ENCODE measurements at places on chromosomes 1 and 21.
A peak's percentile ranks its signal among the peaks of the same experiment; 100 is the strongest.

GRCh38 chr1:248714248-248714647 is 11.7 kb upstream of the OR14I1 start:
- DNase-seq, result no peak

GRCh38 chr1:184463680-184464079 is 76.9 kb downstream of the C1orf21 start:
- no peak for DNase-seq

DNA sequence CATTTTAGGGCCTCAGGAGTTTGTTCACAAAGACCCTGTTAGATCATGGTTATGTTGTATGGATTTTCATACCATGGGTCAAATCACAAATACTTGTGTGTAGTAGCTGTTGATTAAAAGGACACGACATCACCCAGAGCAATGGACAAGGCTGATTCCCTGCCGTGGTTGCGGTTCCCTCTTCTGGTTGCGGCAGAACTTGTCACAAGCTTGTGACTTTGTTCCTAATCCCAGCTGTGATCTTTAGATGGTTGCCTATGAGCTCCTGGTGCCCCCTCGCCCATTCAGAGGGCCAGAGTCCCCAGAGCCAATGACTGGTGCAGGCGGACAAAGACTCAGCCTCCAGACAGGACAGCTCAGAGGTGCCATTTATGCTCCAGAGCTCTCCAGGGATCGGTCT is 11.8 kb upstream of the SDHB start:
- DNase-seq, result no peak

DNA sequence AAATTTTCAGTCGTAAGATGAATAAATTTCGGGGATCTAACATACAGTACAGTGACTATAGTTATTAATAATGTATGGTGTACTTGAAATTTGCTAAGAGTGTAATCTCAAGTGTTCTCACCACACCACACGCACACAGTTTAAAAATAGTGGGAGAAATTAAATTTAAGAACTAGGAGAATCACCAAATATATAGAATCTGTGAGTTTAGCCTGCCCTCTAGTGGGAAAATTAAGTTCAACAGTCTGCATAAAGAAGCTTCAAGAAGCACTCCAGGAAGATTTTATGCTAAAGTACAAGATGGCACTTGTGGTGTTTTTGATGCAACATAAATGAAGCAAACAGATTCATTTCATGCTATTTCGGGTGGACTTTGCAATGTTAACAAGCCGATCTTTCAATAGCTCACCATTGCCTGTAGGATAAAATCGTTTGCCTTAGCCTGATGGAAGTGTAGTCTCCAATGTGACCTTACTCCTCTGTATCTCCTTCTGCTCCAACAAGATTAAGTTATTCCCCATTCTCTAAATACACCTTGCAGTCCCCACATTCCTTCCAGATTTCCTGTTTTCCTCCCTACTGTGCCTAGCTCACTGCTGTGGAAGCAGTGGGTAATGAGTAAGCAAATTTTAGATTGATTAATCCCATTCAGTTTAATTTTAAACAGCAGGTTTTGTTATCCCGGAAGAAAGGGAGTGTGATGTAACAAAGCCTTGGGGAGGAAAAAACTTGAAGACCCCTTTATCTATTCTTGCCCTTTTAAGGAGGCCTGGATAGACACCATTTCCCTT is 8.7 kb upstream of the PIK3C2B start:
- DNase-seq, result peak; percentile 65

DNA sequence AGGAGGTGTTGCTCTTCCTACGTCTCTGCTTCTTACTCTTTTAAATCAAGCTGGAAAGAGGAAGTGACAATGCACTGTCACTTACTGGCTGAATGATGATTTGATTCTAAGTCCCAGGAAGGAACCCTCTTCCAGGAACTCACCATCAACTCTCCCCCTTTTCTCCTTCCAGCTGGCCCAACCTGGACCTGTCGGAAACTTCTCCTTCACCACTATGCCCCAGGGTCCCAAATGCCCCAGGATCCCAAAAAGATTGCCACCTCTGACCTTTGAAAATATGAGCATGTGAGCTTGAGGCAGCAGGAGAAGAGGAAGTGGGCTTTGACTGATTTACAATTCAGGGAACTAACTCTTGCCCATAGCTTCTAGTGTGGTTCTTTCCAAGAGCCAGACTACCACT is 5.3 kb upstream of the ADAMTS5 start:
- no peak for DNase-seq

DNA sequence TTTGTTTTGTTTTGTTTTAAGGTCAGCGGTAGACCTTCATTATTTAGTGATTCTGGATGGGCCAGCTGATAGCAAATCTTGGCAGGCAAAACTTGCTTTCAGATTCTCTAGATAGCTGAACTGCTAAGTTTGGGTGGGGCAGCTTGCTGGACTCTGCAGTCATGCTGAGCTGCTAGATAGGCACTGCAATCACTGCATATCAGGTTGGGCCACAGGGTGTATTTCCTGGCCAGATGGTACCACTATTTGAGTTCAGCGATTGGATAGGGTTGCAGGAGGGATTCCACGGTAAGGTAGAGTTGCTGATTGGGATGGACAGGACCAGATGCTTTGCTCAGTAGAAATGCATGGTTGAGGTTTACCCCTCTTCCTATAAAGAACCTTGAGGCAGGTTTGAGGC is 579.3 kb upstream of the ADGRL4 start:
- DNase-seq, result no peak

DNA sequence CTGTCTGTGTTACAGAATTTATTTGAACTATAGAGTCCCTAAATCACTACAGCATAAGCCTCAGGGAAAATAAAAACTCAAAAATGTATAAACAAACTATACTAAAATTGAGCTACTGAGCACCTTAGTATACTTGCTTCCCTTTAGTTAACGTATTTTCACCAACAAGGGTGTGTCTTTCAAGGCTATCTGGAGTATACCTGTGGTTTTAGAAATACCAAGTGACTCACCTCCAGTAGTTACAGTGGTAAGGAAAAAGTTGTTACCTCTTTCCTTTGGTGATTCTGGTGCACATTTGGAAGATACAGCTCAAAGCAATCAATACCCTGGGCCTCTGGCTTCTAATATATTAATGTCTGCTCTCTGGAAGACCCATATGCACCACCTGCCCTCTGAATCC is 68.0 kb upstream of the C1orf105 start:
- DNase-seq, result no peak

DNA sequence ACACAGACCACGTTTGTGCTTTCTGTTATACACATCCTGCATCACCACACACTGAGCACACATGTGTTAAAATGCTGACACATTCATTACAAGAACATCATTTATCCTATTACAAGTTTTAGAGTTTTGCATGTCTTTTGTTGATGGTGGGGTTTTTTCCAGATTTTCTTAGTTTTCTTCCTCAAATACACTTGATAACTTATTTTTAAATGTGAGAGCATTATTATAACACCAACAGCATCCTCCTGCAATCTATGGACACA is 67.3 kb downstream of the TGFBR3 start:
- no peak for DNase-seq

DNA sequence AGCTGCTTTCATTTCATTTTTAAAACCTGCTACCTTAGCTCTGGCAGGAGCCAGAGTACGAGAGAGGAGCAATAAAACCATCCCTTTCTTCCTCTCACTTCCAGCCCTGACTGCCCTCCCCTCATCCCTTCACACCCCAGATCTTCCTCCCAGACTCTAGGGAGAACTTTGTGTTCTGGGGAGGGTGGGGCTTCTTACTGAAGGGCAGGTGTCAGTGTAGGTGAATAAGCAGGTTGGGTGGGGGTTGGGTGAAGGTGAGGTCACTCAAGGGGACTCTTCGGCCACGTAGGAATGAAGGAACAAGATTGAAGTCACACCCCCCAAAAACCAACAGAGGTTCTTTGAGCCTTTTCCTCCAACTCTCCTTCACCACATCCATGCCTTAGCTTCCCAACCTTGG is 88.9 kb downstream of the CD58 start:
- DNase-seq, result no peak

DNA sequence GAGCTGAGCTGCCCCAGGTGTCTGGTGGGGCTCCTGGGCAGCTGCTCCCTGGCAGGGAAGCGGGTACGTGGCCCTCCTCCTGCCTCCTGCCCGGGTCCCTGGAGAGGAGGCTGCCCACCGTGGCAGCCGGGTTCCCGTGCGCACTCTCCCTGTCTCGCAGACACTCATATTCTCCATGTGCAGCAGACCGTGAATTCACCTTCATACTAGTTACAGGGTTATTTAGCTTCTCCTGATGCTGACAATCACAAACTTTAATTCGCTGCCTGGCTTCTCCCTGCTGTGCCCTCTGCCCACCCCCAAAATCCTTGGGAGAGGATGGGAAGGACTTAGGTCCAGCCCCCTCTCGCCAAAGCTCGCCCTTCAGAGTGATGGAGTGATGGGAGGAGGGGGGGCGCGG is 95.3 kb downstream of the CASZ1 start:
- DNase-seq, result no peak

GRCh38 chr1:45337630-45338325 is 2.2 kb upstream of the TOE1 start:
- no peak for DNase-seq
